C1 segment of cervical spinal cord (tissue), 14 donors: ENCODE measurements at places on chromosomes 16 and 17.
A peak's percentile ranks its signal among the peaks of the same experiment; 100 is the strongest.

- DNase-seq, result no peak
These were observed 3.7 kb downstream of the TNK1 start for GRCh38 chr17:7384489-7385081.

DNA sequence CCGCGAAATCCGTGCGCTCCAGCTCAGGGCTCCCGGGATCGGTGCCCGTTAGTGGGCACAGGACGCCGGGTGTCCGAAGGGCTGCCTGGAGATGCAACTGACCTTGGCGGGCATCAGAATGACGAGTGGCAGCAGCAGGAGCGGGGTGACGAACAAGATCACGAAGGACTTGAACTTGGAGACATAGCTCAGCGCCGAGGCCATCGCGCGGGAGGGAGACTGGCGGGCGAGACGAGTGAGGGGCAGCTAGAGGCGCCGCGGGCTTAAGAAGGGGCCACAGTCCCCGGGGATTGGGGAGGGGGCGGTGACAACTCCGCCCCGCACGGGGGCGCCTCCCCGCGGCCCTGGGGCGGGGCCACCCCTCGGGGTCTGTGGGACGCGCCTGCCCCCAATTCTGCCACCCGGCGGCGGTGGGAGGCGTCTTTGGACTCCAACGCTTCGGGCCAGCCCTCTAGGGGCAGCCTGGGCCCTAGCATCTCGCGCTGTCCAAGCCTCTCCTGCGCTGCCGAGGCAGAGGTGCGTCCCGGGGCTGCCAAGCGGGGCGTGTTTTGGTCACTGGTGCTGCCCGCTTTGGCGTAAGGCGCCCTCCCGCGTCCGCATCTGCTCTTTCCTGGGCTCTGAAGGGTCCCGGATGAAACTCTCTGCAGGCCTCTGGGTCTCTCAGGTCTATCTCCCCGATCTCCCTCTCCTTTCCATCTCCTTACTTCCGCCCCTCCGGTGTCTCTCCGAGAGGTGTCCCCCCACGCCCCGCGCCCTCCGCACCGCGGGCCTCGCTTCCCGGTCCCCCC is at the start of gene SLC13A5:
TSS of gene SLC13A5 (minus strand) at position 240 of the 788 bp plus-strand sequence. CDS start at position 204, 36 bp downstream.
- DNase-seq, result no peak

DNA sequence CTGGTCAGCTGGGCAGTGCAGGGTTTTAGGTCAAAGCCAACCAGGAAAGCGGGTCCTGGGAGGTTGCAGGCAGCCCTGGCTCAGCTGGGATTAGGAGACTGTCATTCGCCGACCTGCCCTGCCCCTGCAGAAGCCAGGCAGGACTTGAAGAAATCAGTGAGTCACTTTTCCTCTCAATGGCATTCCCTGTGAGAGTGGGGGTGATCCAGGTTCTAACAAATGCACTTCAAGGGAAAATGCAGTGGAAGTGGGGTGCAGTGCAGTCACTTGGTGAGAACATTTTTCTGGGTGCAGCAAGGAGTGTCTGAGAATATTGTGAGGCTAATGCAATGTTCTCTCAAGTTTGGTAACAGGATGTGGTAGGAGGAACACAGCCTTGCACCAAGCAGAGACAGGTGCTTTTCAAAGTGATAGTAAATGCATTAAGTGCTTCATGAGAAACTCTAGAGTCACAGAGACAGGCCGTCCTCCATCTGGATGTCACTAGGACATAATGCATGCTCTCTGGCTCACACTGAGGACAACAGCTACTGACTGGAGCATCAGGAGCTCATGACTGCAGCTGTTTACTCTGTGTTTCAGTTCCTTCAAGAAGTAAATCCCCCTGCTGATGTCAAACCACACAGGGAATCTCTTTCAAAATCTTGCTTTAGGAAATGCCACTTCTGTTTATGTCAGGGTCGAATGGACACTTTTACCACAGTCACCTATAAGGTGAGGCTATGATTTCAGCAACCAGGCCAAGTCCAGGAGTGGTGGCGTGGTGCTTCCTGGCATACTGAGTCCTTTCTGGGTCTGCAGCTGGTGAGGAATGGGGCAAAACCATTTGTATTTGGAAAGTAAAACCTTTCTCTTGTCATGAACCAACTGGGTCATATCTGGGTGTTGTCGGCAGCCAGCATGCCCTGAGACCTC is 16.7 kb downstream of the CDK5R1 start:
- no peak for DNase-seq

DNA sequence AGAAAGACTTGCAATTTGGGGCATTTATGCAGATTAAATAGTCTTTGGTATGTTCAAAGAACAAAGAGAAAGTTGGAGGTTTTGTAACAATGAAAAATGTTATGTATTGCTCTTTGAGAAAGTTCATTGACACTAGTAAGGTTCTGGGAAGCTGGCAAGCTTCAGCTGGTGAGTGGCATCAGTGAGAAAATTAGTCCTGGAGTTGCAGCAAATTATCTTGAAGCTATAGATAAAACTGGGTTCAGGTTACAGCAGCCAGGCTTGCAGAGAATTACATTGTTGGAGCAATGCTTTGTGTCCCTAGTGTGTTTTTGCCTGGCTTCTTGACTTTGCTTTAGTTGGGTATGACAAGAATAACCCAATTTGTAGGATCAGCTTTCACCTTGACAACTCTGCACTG is 221.2 kb downstream of the CDH13 start:
- no peak for DNase-seq

GRCh38 chr17:16108386-16108785 is 106.9 kb downstream of the NCOR1 start:
- DNase-seq, result no peak

DNA sequence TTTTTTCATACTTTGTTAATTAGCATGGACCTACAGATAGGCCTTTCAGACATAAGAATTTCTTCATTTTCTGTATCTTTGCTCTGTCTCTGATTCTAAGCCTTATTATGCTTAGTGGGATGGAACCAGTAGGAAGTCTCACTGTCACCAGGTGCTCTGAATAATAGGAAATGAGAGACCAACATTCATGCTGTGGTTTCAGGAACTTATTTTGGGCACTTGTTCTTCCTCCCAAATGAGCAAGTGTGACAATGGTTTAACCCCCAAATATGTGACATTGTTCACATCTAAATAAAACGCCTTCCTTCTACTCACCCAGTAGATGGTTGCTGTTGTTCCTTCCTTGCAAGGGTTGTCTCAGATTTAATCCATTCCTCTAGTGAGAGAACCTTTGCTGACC is 100.2 kb downstream of the SYCE1L start:
- DNase-seq, result no peak

- DNase-seq, result no peak
These were observed 1.4 kb downstream of the HES7 start for GRCh38 chr17:8122422-8122923.

DNA sequence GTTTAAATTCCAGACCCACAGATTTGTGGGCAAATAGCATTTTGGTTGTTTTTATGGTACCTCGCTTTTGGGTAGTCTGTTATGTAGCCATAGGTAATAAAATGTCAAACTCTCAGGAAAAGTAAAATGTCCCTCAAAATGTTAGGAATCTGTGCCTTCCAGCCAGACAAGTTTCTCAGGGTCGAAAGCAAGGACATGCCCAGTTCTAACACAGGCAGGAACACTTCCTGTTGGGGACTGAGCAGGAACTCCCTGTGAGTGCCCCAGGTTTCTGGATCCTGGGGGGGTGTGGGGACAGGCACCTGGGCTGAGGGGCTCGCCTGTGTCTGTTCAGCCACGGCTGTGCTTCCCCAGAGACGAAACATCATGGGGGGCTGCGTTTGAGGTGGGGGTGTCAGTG is 62.3 kb downstream of the GNA13 start:
- DNase-seq, result no peak

GRCh38 chr16:70660672-70661350 is 14.5 kb downstream of the IL34 start:
- DNase-seq, result no peak

DNA sequence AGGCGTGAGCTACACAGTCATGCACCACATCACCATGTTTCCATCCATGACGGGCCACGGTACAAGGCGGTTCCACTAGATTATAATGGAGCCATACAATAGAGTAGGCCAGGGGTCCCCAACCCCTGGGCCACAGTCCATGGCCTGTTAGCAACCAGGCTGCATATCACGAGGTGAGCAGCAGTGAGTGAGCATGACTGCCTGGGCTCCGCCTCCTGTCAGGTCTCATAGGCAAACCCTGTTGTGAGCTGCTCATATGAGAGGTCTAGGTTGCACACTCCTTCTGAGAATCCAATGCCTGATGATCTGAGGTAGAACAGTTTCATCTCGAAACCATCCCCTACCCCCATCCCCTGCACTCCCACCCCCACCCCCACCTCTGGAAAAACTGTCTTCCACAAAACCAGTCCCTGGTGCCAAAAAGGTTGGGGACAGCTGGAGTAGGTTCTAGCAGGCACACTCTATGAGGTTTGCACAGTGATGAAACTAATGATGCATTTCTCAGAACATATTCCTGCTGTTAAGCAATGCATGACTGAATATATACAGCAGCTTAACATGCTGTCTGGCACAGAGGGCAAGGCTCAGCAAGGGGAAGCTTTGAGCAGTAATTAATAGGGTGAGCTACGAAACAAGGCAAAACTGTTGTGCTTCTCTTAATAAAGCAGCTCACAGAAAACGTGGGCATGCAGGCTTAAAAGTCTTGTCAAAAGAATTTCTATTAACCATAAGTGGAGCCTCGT is 108.0 kb downstream of the VPS53 start:
- DNase-seq, result no peak

DNA sequence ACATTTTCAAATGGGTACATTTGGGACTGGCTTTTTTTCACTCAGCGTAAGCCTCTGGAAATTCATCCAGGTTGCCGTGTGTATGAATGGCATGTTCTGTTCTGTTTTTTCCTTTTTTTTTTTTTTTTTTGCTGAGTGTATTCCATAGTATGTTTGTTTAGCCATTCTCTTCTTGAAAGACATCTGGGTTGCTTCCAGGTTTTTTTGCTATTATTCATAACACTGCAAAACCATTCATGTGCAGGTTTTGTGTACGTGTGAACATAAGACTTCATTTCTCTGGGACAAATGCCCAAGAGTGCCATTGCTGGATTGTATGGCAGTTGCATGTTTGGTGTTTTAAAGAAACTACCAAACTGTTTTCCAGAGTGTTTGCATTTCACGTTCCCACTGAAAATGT is 335.9 kb upstream of the TNRC6C start:
- no peak for DNase-seq

- DNase-seq, result no peak
These were observed 9.3 kb downstream of the BPTF start for GRCh38 chr17:67834634-67835033.

DNA sequence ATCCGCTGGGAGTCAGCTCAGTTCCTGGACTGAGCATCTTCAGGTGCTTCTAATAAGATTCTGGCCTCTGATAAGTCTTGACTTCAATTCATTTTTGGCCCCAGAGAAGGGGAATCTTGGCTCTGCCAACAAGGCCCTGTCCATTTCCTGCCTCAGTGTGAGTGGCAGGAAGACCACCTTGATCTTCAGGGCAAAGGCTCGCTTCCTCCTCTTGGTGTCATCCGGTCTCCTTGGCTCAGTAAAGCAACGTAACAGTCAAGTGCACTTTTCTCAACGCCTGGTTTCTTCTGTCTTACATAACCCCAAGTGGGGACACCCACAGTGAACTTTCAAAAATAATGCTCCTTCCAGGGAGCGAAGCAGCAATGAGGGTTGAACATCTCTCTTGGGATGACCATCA is 169.8 kb downstream of the PRKCB start:
- no peak for DNase-seq

GRCh38 chr16:683396-684070 is 601 bp downstream of the JMJD8 start:
- DNase-seq, result no peak

DNA sequence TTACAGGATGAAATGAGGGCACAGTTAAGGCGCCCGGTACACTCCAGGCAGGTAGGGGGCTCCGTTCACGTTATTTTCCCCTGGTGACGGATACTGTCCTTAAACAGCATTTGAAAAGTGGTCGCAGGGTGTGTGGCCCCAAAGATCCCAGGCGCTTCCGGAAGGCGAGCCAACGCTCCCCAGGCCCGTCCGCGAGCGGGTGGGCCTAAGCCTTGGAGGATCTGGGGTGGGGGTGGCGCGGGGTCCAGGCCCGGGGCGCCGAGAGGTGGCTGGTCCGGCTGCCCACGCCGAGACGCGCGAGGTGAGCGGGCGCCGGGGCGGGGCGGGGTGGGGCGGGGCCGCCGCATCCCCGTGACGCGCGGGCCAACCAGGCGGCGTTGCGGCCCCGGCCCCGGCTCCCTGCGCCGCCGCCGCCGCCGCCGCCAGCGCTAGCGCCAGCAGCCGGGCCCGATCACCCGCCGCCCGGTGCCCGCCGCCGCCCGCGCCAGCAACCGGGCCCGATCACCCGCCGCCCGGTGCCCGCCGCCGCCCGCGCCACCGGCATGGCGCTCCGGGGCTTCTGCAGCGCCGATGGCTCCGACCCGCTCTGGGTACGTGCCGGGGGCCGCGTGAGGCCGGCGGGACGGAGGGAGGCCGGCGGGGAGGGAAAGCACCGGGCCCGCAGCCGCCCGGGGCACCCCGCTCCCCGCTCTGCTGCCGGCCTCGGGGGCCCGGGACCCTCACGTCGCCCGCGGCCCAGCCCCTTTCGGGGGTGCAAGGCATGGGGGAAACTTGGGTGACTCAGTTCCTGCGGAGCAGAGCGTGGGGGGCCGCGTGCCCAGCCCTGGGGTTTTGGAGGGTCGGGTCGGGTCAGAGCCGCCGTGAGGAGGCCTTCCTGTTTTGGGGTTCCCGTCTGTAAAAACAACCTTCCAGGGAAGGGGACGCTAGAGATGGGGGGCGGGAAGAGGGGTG is at the start of gene ABCC1:
TSS of gene ABCC1 (plus strand) at position 407 of the 951 bp plus-strand sequence. CDS start at position 543, 136 bp downstream.
- no peak for DNase-seq

GRCh38 chr17:48553826-48554225 is 8.9 kb upstream of the HOXB2 start:
- DNase-seq, result no peak

DNA sequence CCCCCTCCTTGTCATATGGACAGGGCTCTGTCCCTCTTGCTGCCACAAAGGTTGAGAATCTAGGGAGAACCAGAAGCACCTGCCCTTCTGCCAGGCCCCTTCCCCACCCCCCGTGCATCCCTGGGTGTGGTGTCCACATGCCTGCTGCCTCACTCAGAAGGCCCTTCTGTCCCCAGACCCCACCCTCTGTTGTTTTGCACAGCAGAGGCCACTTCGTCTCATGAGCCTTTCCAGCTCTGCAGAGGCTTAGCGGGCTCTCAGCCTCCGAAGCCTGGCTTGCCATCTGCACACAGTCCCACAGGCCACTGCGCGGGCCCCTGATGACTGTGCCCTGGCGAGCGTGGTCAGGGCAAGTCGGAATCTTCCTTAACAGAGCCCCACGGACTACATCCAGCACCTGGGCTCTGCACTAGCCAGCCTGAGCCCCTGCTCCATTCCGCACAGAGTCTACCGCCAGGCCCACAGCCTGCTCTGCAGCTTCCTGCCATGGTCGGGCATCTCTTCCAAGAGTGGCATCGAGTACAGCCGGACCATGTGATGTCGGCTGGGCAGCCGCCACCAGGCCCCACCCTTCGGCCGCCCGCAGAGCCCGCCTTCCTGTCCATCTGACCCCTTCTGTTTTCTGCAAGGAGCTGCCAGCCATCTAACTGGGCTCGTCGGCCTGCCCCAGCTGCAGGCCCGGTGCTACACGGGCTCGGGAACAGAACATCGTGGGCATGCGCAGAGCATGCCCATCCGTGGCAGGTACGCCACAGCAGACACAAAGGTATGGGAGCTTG is 10.8 kb downstream of the C16orf90 start:
- no peak for DNase-seq

GRCh38 chr17:60332574-60332973 is 59.4 kb downstream of the USP32 start:
- no peak for DNase-seq

- DNase-seq, result peak; percentile 20
These were observed 38.6 kb upstream of the TOB1 start for GRCh38 chr17:50904518-50905459.
